Left cardiac atrium (tissue), 4 donors: ENCODE measurements at places on chromosomes 16 and 17. TPM values are rescaled to one million over a fixed set of nuclear protein-coding genes. Genes with fewer than 3 reads are reported as not detected.

DNA sequence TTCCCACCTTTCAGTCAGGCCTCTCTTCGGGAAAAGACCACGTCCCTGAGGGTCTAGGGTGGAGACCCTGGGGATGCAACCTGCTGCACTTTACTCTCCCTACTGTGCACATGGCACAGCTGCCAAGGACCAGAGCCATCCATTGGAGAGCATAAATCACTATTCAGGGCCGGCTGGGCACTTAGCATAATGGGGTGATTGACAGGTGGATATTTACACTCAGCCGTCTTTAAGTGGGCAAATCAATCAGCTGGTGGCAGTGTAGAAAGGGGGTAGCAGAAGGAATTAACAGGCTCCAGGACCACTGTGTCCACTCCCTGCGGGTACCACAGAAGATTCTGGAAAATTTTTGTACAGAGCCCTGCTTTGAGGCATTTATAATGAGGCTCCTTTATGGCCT, 87.3 kb upstream of the IRX6 start:
- no peak for DNase-seq

DNA sequence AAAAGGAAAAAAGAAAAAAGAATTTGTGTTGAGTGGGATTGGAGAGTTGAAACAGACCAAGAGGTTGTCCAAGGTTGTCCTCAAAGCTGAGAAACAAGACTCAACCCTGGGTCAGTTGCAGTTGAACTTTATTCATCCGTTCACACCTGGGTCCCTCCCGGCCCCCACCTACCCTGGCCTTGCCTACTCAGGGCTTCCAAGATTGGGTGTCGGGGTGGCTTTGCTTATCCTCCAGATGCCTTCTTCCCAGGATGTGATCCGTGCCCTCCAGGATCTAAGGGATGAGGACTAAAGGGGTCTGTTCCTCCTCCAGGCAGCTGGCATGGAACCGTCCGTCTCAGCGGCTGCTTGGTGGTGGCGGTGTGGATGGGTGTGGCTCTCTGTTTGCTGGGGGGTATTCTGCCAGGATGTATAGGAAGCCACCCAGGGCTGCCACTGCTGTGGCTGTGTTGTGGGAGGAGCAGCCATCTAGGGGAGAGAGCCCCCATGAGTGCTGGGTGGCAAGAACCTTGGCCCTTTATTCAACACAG, 10.3 kb upstream of the NAGPA start:
- DNase-seq: no peak

GRCh38 chr16:59697761-59698160, 963.6 kb upstream of the GOT2 start:
- no peak for DNase-seq

- no peak for DNase-seq
These were observed 239.2 kb upstream of the AXIN2 start for GRCh38 chr17:65800655-65801054.

GRCh38 chr17:29642171-29642611, 19.5 kb upstream of the CORO6 start:
- no peak for DNase-seq

DNA sequence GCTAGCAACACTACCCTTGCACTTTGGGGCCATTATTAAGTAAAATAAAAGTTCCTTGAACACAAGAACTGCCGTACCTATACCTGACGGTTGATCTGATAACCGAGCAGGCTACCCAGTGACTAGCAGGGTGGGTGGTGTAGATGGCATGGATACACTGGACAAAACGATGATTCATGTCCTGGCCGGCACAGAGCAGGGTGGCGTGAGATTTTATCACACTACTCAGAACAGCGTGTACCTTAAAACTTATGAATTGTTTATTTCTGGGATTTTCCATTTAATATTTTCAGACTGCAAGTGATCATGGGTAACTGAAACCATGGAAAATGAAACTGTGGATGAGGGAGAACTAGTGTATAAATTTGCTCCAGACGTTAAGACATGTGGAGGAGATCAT, 41.0 kb upstream of the MSI2 start:
- DNase-seq: no peak

DNA sequence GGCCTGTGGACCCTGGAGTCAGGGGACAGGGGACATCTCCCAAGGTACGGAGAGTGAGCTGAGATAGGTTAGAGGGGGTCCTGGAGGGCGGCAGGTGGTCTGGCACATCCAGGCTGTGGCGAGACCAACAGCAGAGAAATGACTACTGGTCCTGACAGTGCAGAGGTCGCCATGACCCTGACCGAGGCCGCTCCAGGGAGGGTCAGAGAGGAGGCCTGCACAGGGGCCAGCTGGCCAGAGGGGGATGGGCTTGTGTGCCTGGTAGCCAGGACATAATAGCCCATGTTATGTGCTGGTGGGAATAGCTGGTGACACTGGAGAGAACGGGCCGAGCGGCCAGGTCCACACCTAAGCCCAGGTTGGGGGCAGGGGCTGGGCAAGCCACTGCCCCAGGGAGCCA, 40.6 kb upstream of the ZC3H18 start:
- no peak for DNase-seq

GRCh38 chr16:85134076-85134788, 22.0 kb upstream of the CIBAR2 start:
- no peak for DNase-seq

DNA sequence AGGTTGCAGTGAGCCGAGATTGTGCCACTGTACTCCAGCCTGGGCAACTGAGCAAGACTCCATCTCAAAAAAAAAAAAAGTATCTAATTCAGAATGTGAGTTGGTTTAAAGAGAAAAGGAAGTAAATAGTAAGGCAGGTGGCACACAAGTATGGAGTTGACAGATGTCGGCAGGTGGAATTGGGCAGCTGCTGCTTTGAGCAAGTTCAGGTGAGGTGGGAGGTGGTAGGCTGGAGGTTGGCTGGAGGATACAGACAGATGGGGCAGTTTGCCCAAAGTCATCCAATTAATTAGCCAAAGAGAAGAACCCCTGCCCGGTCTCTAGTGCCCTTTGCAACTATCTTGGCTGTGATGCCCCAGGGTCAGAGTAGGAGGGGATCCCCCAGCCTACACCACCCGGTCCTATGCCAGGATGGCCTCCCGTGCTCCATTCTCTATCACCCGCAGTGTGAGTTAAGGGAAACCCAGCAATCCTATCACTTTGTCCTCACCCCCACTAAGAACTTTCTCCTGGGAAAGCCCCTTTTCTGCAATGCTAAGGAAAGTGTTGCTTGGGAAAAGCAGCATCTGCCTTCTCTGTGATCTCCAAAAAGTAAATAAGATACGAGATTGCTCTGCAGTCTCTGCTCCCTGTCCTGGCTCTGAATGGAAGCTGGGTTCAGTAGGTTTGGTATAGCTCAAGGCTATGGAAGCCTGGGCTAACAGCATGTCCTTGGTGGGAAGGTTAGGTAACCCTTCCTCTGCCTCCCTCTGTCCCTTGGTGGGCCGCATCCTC, 32.2 kb downstream of the SLC12A3 start:
- DNase-seq: no peak

DNA sequence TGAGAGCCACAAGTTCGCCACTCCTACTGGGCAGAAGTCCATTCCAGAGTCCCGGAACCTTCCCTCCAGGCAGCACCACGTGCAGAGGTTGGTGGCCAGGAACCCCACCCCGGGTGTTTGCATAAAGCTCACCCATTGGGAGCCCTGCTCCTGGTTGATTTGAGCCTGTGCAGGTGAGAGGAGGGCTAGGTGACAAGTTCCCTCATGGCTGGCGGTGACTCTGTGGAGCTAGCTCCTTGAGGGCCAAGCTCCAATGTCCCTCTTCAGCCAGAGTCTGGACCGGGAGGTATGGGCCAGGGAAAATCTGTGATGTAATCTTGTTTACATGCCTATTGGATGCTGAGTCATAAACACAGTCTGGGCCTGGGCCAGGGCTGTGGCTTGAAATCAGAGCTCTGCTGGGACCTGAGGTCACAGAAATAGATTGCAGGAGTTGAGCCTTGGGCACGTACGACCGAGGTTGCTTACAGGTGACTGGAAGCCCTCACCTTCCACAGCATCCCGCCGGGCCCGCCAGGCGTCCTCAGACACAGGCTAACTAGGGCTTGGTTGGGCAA, 118.9 kb downstream of the AATF start:
- DNase-seq: peak; percentile 37

DNA sequence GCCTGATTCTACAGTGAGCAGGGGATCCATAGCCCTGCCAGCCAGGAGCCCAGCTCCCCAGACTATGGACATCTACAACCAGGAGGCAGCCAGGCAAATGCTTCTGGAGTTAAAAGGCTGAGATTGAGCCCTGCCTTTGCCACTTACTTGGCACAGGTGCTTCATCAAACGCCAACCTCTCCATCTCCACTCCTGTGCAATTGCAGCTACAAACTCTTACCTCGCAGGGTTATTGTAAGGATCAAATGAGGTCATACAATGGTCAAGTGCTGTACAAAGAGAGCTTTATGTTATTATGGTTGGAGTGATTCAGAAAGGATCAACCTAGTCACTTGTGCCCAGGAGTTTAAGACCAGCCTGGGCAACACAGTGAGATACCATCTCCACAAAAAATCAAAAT, 9.8 kb upstream of the MYO18A start:
- no peak for DNase-seq

- DNase-seq: no peak
These were observed 303.0 kb downstream of the SEC14L1 start for GRCh38 chr17:77443748-77444260.

DNA sequence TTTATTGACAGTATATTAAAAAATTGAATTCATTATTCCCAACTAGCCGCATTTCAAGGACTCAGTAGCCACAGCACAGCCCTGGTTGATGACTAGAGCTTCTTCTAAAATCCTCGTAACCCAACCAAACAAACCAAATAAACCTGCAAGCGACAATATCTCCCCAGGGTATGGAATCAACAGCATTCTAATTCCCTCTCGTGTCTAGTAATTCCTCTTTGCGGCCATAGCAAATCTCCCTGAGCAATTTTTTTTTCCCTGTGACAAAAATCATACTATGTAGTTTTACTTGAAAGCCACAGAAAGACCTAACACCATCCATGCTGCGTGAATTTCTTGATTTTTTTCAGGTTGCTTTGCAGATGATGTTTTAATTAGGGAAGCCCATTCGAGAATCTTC, 143.4 kb upstream of the MYOCD start:
- DNase-seq: no peak

GRCh38 chr16:86138121-86139085, 239.4 kb downstream of the IRF8 start:
- no peak for DNase-seq

- peak; percentile 63 for DNase-seq
These were observed 8.0 kb downstream of the SPPL2C start for GRCh38 chr17:45852535-45853297.

- no peak for DNase-seq
These were observed 33.3 kb downstream of the ADCY7 start for GRCh38 chr16:50299508-50300105.

DNA sequence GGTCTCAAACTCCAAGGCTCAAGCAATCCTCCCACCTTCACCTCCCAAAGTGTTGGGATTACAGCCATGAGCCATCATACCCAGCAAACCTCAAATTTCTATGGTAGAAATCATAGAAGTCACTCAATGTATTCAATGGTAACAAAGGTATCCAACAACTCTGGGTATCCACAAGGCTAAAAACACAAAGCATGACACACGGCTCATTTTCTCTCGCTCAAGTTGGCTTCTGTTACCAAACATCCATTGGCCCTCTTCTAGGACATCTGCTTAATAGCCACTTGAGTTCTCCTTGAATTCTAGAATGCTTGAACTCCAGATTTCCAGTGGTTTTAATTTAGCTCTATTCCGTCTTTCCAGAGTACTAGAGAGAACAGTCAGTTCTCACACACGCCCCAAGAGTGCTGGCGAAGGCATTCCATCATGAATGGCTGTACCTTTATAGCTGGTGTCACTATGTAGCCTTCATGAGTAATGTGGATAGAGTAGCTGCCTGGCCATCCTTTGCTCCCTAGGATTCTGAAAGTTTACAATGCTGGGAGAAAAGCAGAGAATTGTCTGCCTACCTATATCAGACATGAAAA, 42.6 kb downstream of the SPAG9 start:
- no peak for DNase-seq

DNA sequence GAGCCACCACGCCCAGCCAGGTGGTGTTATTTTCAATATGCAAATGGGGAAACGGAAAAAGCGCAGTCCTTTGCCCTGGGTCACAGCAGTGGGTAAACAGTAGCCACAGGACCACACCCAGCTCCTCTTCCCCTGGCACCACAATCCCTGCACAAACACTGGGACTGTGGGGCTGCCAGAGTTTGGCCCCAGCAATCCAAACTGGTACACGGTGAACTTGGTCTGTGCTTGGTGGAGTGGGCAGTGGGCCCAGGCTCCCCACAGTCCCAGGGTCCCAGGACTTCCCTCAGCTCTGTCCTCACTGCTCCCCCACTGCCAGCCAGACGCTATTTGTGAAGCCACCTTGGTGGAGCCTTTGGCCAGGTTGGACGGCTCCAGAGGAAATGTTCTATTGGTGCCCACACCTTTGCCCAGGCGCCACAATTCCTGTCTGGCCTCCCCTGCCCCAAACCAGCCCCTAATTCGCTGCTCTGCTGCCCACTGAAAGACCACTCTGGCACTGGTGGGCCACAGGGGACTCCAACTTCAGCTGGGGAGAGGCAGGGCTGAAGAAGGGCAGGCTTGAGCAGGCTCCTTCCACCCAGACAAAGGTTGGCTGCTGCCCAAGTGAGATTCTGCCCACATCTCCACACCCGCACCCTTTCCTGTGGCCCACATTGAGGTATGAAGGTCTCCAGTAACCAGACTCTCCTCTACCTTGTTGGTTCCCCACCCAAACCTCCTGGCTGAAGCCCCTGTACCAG, 2.1 kb downstream of the CHAD start:
- DNase-seq: no peak

DNA sequence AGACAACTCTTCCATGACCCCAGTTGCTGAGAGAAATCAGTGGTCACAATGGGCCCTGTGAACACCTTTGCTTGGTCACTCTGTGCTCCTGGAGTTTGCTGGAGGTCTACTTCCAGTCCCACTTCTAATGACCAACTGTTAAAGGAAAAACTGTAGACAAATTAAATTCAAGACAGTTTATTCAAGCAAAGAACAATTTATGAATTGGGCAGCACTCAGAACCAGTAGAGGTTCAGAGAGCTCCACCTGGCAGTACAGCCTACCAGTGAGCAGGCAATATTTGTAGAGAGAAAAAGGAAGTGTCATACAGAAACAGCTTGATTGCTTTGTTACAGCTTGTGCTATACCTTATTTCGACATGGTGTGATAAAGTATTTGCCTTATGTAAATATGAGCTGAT, 116.5 kb downstream of the HS3ST3B1 start:
- DNase-seq: no peak

Gene RPRML
- total RNA-seq: not detected

Gene EVPL
- total RNA-seq: 0.39 TPM

Gene FLYWCH2
- 27.1 TPM for total RNA-seq

Gene KIF2B
- not detected for total RNA-seq

Gene CDH15
- total RNA-seq: not detected
